ENCODE measurements at places on chromosomes 6 and 20.

DNA sequence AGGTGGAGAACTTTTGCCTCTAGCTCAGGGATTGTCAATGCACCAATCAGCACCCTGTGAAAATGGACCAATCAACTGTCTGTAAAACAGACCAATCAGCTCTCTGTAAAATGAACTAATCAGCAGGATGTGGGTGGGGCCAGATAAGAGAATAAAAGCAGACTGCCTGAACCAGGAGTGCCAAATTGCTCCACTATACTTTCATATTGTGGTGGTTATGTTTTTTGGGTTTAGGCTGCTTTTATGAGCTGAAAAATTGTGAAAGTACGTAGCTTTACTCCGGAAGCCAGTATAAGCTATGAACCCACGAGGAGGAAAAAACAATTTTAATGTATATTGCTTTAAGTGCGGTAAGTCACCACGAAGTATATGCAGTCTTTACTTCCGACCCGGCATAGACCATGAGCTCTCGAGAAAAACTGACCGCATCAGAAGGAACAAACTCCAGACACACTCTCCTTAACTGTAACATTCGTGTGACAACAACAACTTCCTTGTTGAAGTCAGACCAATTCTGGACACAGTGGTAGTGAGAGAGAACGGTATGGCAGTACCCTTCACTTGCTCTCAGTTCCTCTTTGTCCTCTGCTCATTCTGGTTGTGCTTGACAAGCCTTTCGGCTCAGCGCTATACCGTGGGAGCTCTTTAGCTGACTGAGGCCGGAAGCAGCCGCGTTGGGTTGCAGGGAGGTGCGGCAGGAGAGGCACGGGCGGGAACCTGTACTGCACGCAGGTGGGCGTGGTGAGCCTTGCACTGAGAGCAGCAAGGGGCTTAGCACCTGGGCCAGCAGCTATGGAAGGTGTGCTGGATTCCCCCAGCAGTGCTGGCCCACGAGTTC is 81.9 kb upstream of the E2F3 start:
- DNase-seq, result peak; percentile 18

- no peak for DNase-seq
Observed at GRCh38 chr6:38350942-38351341, 288.8 kb downstream of the BTBD9 start.

- no peak for DNase-seq
Observed at GRCh38 chr6:125773387-125774341, 17.1 kb upstream of the NCOA7 start.

DNA sequence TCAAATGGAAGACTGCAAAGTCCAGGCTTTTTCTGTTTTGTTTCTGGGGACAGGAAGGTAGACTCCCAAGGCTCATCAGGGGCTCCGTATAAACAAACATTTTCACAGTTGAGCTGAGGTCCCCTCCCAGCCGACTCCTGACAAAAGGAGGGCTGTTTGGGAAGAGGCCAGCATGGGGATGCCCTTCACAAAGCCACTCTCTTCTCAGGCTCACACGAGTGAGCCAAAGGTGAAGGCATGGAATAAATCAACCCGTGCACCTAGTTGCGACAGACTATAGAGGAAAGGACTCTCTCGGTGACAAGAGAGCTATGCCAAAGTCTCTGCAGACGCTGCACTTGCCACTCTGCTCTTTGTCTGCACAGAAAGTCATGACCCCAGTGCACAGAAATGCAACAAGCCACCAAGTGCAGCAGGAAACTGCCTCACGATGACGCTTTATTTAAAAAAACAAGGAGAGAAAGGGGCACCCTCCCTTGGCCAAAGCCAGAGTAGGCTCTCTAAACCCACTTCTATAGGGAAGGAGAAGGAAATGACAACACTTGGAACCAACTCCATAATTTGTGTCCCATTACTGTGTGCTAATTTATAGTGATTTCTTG is 21.0 kb downstream of the JAG1 start:
- DNase-seq, result no peak

GRCh38 chr6:155747491-155747890 is 291.9 kb upstream of the NOX3 start:
- DNase-seq, result no peak

DNA sequence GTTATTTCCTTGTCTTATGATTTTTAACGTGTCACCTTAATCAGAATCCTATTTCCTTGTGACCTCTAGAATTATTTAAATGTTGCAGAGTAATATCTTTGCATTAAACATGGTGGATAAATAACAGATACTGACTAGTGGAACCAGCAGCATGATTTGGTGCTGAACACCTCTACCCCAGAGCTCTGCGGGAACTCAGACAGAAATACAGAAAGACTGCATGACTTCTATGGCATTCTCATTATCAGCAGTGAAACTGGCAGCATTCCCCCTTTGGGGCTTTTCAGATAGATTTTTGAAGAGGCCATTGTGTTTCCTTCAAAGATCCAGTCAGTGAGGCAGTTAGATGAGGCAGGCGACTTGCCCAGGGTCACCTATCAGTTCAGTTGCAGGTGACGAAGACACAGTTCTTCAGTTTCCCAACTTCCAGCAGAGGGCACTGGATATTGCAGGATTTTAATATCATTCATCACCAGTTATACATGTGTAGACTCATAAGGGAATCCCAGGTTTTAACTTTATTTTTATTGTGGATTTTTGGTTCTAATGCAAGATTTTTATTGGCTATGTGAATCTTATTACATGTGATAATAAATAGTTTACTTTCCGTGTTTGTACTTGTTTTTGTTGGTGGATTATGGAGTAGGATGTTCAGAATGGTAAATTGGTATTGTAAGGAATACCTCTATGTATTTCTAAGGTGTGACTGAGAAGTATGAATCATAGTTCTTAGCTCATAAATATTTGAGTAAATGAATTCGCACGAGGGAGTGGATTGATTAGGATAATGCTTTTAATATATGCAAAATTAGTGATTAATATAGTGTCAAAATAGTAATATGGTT is 81.3 kb downstream of the AFDN start:
- no peak for DNase-seq

DNA sequence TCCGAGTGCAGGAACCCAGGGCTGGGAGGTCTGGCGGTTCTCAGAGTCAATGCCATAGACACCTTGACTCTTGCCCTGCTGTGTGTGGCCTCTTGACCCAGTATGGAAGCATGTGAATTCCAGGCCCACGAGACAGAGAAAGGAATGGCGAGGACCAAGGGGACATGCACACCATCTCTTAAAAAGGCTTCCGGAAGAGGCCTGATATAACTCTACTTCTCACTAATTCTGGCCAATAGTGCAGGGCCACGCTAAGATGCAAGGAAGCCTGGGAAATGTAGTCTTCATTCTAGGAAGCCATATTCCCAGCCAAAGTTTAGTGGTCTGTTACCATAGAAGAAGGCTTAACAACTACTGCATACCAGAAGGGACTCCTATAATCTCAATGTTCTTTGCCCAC is 177.0 kb upstream of the KCNG1 start:
- no peak for DNase-seq

- no peak for DNase-seq
Observed at GRCh38 chr20:3739054-3739925, 6.8 kb downstream of the HSPA12B start.

- DNase-seq, result no peak
Observed at GRCh38 chr6:27076116-27076515, 171.4 kb upstream of the PRSS16 start.

DNA sequence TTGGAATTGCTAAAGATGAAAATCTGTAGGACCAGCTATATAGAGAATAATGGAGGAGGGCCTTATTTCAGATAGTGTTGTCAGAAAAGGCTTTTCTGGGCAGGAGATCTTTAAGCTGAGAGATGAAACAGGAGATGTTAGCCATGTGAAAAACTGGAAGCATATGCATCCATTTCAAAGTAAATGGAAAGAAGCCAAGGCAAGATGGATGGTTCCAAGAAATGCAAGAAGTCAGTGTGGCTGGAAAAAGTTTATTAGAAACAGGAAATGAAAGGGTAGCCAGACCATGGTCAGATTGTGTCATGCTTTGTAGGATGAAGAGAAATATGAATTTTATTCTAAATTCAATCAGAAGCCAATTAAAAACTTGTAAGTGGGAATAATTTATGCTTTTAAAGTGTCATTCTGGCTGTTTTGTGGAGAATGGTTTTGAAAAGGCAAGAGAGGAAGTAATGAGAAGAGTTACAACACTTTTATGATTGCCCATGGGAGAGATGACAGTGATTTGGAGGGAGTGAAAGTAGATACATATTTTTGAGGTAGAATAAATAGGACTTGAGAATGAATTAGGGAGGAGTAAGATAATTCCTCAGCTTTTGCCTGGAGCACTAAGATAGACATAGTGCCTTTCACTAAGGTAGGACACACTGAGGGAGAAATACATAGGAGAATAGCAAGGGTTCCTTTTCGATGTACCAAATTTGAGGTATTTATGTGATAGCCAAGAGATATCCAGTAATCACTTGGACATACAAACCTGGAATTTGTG is 620.1 kb downstream of the HTR1B start:
- no peak for DNase-seq

DNA sequence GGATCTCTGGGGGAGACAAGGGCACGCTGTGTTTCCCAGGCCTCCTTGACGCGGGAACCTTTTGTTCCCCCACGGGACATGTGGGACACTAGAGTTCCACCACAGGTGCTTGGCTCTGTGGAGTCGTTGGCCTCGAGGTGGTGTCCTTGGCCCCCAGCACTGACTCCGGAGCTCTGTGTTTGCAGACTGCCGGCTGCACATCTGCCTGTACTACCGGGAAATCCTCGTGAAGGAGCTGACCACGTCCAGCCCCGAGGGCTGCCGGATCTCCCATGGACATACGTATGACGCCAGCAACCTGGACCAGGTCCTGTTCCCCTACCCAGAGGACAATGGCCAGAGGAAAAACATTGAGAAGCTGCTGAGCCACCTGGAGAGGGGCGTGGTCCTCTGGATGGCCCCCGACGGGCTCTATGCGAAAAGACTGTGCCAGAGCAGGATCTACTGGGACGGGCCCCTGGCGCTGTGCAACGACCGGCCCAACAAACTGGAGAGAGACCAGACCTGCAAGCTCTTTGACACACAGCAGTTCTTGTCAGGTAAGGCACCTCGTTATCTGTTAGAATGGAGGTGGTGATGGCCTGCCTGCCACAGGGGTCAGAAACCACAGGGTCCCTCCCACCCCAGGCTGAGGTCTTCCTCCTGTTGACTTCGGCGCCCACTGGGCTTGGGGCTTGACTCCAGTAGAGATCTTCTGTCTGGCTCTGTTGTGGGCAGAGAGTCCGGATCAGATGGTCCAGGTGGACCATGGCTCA is 9.9 kb downstream of the IRF4 start:
- no peak for DNase-seq

GRCh38 chr20:55649254-55649653 is 356.1 kb downstream of the CBLN4 start:
- no peak for DNase-seq

DNA sequence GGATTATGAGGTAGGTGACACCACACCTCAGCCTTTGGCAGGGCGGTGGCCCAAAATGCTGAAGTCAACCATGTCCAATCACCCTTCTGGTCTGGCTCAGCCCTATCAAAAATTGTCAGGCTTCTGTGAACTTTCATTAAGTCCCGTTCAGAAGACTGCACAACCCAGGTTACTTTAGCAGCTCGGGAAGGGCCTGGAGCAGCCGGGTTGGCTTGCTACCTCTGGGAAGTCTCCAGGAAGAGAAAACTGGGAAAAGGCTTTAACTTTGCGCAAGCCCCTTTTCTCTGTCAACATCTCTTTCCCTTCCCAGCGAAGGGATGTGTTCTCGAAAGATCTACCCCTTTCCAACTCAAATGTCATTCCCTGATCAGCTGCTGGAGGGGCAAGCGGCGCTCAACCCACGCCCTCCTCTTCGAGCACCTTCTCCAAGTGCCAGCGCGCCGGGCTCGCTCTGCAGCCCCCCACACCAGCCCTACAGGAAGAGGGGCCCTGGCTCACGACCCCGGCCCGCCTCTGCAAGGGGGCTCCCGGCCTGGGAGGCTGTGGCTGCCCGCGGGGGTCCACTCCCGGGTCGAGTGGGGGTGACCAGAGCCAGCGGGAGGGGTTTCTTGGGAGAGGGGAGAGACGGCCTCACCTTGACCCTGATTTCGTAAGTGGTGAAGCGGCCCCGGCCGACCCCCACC is 573 bp downstream of the SNX3 start:
- DNase-seq, result peak; percentile 45
